ENCODE measurements at places on chromosomes 12 and 14. TPM values are rescaled to one million over a fixed set of nuclear protein-coding genes. Genes with fewer than 3 reads are reported as not detected.

DNA sequence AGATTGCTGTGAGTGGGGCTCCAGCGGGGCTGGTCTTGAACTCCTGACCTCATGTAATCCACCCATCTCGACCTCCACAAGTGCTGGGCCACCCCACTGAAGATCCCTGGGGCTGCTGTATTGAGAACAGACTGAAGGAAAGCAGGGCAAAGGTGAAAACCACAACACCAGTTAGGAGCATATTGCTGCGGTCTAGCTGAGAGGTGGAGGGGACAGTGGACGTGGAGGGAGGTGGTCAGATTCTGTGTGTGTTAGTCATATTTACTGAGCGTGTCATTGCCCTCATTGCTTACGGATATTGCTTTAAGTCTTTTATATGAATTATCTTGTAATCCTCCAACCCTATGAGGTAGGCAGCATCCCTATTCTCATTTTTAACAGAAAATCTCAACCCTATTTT lies 69.0 kb upstream of the OVCH1 start:
- no peak for DNase-seq

DNA sequence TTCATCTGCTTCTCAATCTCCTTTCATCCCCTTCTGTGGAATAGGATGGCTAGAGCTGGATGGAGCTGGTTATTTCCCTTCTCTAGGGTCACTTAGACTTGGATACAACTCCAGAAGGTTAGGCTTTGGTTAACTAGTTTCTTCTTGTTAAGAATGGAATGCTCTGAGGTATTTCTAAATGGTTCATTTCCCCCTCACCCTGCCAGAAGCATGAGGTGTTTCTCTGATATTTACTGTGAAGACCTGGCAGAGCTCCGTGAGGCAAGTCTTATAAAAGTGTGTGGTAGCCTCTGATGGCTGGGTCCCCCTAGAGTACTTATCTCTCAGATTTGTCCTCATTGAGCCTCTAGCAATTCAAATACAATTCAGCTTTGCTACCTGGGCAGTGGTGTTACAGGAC lies 207.9 kb downstream of the SLC16A7 start:
- DNase-seq, result no peak

GRCh38 chr14:71472356-71473340 lies 459.6 kb upstream of the RGS6 start:
- no peak for DNase-seq

The PDZRN4 gene
- not detected for total RNA-seq

DNA sequence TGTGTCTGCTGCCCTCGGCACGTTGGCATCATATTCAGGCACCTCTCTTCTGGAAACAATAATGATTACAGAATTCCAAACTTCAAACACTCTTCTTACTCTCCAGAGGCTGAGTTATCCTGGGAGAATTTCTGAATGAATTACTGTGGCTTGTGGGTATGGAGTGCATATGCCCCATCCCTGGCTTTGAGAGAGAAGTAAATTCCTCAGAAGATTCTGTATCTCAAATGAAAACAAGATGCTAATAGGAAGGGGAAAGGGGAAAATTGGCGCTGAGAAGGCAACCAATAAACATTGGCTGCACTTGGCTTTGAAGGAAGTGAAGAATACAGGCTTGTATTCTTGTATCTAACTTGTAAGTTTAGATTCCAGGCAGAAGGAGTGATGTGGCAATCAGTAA lies 132.0 kb upstream of the NOVA1 start:
- no peak for DNase-seq

DNA sequence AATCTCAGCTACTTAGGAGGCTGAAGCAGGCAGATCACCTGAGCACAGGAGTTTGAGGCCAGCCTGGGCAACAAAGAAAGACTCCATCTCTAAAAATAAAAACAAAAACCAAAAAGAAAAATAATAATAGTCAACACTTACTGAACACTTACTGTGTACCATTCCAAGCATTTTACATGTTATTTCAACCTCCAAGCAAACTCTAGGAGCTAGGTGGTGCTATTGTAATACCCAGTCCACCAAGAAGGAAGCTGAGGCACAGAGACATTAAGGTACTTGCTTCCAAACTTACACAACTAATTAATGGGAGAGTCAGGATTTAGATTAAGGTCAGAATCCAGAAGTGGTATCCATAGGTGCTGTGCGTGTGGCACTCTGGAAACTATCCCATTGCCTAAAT lies 13.7 kb upstream of the OR6J1 start:
- no peak for DNase-seq

The CLEC9A gene
- not detected for total RNA-seq
